ENCODE measurements at places on chromosomes 2 and 18.

DNA sequence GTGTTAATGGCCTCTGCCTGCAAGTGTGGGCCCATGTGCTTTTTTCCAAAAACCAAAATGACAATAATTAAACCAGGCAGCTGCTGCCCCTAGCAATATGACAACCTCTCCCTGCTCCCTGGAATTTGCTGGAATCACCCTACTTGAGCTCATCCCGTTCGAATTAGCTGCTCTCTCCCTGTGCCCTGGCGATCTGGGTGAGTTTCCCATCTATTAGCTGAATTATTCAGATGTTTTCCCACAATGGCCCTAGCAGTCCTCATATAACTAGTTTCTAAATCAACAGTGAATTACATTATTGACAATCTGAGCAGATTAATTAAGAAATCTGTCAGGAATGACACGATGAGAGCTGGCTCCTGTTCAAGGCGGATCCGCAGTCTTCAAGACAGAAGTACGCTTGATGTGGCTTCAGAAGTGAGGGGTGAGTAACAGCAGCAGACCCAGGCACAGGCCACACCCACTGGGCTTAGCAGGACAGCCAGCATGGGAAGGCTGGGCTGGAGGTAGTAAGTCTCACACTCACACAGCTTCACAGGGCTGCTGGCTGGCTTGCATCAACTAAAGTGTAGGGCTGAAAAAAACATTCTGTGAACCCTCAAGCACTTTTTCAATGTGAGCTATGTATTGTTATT is 366.2 kb upstream of the ID2 start:
- peak; percentile 64 for DNase-seq

DNA sequence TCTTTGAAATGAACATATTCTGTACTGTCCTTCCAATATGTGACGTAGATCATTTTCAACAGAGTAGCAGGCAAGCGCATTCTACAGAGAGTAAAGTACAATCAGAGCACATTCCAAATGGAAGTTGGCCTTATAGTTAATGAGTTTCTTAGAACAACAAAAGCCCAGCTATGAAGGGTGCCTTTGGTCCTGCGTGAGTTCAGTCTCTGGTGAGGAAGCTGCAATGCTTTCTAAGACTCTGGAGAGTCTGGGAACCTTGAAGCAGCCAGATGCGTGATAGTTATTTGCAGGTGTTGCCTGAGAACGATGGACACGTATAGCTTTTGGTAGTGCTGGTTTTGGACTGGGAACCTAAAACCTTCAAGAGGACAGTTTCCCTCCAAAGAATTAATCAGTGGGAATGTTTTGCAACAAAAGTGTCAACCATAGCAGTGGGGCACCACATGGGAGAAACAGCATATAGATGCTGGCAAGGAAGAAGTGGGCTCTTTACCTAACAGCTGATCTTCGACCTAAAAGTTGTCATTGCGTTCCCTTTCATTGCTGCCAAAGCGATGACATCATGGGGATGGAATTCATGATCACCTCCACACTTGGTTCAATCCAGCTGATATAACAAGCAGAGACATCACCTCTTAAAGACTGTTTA is 9.3 kb upstream of the SNORC start:
- DNase-seq: no peak

GRCh38 chr2:75545922-75546321 is 14.8 kb downstream of the EVA1A start:
- no peak for DNase-seq

DNA sequence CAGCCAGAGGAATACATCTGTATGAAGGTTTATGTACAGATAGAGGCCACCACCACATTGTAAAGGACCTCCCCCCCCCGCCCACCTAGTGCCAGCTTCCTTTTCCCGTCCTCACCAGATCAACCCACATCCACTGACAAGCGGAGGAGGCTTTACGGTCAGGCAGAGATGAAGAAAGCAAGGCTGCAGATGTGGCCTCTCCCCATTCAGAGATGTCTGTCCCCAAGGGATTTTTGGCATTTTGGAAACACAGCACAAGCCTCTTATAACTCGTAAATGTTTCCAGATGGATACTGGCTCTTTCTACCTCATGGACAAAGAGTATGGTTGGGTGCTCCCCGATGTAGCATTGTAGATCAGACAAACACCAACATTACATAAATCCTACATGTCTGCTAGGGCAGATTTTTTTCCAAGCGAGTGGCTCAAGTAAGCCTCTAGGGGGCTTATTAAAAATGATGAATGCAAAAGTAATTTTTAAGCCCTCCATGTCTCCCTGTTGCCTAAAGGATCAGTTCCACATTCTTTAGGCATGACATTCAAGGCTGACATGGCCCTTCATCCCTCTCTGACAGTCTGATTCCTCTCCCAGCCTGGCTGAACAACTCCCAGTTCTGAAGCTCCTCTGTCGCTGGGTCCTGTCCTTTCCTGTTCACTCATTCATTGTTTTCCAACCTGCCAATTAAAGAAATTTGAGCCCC is 11.7 kb downstream of the VIT start:
- no peak for DNase-seq

DNA sequence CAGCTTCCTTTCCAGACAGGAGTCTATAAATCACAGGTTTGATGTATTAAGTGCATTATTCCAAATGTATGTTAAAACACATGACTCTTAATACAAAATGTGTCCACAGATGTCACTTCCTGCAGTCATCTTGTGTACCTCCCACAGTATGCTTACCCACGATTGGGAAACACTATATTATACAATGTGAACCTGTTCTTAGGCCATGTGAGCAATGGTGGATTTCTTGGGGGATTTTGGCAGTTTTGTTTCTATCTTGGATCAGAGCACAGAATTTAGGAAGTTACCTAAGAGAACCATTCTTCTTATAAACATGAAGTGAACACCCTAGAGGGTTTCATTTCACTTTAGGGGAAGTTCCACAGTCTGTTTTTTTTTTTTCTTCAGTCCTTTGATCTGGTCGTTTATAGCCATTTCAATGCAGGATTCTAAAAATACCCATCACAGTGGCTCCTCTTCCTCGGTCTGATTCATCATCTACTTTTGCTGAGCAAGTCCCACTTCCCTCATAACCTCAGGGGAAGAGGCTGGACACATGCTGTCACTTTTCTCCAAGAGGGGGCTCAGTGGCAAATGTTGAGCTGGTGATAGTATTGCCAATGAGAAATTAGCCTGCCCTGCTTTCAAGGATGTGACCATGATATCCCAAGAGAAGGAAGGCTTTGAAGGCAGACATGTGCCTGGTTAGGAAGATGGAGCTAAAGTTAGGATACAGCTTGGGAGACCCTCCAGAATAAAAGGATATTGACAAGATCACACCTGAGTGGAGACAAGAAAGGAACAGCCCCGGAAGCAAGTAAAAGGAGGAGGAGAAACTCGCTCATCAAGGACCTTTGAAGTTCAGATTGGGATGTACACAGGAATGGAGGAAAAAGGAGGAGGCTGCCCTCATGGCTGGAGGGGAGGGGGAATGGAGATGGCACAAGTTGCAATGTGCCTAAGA is 22.6 kb downstream of the PLEK start:
- no peak for DNase-seq

DNA sequence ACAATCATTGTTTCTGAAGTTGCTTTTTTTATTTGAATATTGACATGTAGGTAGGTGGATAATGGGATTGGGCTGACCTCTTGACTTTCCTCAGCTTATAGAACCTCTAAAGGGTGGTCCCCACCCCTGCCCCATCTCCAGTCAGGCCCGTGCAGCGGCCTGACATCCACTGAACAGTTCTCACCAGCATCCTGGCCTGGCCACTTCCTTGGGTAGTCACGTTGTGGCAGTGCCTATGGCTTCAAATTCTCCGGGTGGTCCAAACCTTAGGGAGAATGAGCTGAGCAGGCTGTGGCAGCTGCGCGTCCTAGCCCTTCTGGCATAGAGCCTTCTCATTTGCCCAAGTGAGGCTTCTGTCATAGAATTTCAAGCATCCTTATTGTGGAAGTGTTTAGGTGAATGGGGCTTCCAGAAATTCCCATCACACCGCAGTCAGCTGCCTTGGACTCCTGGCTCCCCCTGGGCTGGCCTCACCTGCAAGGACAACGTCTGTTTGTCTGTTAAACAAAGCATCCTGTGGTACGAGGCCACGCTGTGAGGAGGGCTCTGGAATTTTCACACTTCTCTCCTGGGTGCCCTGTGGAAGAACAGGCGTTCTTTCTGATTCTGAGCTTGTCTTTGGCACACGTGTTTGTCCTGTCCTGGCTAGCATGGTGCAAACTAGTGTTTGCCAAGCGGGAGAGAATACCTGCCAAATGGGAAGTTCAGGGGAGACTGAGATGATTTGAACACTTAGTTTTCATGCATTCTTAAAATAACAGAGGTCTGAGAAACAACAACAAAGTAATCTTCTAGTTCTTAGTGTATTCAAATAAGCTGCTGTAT is 31.8 kb upstream of the OTOS start:
- no peak for DNase-seq

DNA sequence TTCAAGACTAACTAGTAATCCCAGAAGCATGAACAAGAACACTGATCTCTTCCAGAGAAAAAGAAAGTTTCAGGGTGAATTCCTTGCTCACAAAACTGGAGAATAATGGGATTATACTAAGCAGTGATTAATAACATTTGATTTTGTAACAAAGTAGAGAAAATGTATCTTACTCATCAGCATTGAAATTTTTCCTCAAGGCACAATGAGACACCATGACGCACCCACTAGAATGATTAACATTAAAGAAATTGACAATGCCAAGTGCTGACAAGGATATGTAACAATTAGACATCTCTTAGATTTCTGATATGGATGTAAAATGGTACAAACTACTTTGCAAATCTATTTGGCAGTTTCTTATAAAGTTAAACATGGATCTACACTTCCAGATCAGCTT is 101.1 kb upstream of the EPHA4 start:
- DNase-seq: no peak

GRCh38 chr2:41329040-41329439 is 718.8 kb upstream of the PKDCC start:
- no peak for DNase-seq

GRCh38 chr2:28137221-28137620 is 246.7 kb downstream of the BABAM2 start:
- DNase-seq: no peak

GRCh38 chr18:23487738-23488570 is 15.4 kb upstream of the RMC1 start:
- peak; percentile 59 for DNase-seq

DNA sequence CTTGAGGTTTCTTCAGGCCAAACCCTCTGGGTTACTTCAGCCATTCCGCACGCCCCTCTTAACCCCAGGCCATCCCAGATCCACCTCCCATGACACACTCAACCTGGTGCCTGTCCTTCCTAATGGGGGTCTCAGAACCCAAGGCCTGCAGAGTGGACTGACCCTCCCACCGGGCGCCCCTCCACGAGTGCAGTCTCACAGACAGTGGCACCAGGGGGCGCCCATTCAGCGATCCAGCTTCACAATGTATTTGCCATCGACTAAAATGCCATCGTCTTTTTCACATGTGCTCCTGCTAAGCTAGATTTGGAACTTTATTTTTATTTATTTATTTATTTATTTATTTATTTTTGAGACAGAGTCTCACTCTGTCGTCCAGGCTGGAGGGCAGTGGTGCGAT is 38.5 kb downstream of the INPP5D start:
- DNase-seq: peak; percentile 28

GRCh38 chr2:200533754-200534153 is 7.7 kb downstream of the SGO2 start:
- no peak for DNase-seq

- DNase-seq: no peak
Observed at GRCh38 chr18:59915606-59916005, 15.8 kb downstream of the PMAIP1 start.

DNA sequence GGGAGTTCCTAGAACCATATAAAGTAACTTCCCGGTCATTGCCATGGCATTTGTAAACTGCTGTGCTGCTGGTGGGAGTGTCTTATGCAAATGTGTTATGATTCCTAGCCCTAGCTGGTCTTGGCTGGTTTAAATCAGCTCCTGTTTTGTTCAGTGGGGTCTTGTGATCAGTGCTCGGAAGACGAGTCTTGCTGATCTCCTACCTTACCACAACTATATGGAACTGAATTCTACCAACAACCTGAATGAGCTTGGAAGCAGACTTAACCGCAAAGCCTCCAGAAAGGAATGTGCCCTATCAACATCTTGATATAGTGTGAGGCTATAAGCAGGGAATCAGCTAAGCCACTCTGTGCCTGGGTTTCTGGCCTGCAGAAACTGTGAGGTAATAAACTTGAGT is 33.5 kb downstream of the POLE4 start:
- DNase-seq: no peak

DNA sequence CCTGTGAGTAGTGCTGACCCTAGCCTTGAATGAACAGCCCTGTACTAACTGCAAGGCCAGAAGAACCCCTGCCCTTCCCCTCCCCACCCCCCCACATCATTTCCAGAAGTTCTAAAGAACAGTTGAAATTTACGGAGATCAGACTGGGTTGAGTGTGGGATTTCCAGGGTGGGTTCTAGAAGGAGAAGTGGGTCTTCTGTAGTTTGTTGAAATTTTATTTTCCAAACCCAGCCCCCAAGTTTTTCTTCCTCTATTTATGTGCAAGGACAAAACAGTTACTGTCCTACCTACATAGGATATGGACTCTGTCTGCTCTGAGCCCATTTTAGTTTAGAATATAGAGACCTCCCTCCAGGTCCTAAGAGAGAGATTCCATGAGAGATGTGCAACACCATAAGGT is 26.3 kb upstream of the CASP10 start:
- no peak for DNase-seq

GRCh38 chr2:150060341-150060740 is 427.1 kb downstream of the RND3 start:
- no peak for DNase-seq

- DNase-seq: no peak
Observed at GRCh38 chr2:68812251-68812650, 58.9 kb downstream of the BMP10 start.

GRCh38 chr18:78892177-78892576 is 87.4 kb upstream of the SALL3 start:
- no peak for DNase-seq

GRCh38 chr18:12287684-12288402 is 20.2 kb upstream of the TUBB6 start:
- no peak for DNase-seq

DNA sequence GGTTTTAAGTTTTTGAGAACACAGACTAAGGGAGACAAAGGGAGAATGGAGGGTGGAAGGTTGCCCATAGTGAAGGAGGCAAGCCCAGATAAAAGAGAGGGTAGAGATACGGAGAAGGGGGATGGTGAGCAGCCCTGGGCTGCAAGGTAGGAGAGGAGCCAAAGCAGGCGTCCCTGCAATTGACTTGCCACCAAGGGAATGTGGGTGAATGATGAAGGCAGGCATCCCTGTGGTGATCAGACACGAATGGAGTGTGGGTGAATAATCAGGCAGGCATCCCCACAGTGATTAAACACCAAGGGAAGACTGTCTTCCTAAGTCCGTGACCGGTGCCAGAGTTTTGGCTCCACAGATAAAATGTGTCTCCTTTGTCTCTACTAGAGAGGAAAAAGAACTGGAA is 16.5 kb upstream of the ALPK2 start:
- DNase-seq: no peak

GRCh38 chr18:43563780-43564179 is 286.5 kb upstream of the SYT4 start:
- DNase-seq: no peak

DNA sequence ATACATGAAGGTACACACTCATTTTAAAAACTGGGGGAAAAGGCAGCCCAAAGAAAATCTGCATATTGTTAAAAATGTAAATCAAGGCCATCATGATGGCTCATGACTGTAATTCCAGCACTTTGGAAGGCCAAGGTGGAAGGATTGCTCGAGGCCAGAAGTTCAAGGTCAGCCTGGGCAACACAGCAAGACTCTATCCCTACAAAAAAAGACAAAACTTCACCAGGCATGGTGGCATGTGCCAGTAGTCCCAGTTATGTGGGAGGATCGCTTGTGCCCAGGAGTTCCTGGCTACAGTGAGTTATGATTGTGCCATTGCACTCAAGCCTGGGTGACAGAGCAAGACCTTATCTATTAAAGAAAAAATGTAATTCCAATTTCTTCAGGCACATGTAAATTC is 34.6 kb upstream of the TMEM247 start:
- no peak for DNase-seq
